ENCODE measurements at places on chromosomes 6 and 20.

GRCh38 chr6:6729971-6730370, 141.5 kb downstream of the LY86 start:
- no peak for DNase-seq

DNA sequence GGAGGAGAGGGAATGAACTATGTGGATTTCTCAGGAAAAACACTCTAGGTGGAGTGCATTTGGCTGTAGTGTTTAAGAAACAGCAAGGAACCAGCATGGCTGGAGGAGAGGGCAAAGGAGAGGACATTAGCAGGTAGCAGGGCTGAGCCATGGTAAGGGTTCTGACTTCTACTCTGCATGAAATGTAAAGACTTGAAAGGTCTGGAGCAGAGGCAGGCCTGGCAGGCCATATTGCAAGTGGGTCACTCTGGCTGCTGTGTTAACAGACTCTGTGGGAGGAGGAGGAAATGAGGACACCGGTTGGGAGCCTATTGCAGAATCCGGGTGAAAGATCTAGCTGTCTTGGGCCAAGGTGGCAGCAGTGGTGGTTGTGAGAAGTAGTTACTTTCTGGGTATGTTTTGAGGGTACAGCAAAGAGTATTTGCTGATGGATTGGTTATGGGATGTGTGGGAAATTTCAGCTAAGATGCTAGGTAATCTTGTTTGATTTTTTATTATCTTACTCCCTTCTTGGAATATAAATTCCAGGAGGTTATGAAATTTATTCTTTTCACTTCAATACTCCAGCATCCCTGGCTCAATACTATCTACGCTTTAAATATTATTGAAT, 115.9 kb upstream of the BCLAF1 start:
- DNase-seq: no peak

- DNase-seq: no peak
Observed at GRCh38 chr20:3430376-3431069, 23.1 kb upstream of the DNAAF9 start.

- no peak for DNase-seq
Observed at GRCh38 chr20:56316051-56316450, 42.7 kb upstream of the FAM210B start.

GRCh38 chr20:3612795-3613572, 50.2 kb downstream of the GFRA4 start:
- DNase-seq: no peak

- no peak for DNase-seq
Observed at GRCh38 chr20:32449057-32449889, 91.1 kb downstream of the ASXL1 start.
